ENCODE measurements at places on chromosomes 5 and 9.
A peak's percentile ranks its signal among the peaks of the same experiment; 100 is the strongest.

GRCh38 chr9:131393622-131394463, at the start of gene PRRC2B:
PRRC2B (plus strand) TSS chr9:131394086; CDS start chr9:131430145, 36,059 bp downstream.
- peak; percentile 88 for DNase-seq

DNA sequence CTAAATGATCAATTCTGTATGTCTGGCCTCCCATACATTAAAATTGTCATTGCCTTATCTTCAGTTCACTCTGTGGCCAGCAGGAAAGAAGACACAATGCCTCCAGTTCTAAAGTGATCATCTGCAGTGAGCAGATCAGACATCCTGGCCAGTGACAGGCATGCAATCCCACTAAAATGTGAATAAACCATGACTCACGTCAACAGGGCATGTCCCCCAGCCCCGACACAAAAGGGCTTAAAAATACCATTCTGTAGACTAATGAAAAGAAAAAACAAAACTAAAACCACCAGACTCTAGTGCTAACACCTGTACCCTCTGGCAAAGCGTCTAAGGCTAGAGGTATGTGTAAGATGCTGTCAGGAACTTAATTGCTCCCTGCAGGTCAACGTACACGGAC, 38.5 kb downstream of the DDX31 start:
- no peak for DNase-seq

GRCh38 chr9:134496413-134497282, 145.0 kb upstream of the COL5A1 start:
- DNase-seq, result no peak

- no peak for DNase-seq
Observed at GRCh38 chr9:31799953-31800609, 584.4 kb upstream of the ACO1 start.

DNA sequence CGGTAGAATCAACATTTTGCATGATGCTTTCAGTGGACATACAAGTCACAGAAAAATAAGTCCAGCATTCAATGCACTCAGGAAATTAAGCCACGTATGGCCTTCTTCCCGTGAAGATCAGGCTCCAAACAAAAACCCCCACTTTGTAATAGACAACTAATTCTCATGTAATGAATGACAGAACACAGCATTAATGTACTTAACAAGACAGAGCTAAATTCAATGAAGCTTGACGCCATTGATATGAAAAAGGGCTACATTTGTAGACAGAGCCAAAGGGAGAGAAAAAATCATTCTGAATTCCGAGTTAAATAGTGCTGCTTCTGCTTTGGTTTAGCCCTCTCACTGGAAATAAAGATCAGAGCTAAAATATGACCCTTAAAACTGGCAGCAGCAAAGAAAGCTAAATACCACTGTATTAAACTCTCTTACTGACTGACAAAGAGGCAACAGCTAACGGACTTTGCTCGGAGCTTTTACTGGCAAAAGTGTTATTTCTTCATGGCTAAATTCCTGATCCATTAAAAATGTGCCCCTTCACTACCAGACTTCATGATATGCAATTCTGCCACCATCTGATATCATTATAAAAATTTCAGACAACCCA, 250.5 kb downstream of the BNC2 start:
- DNase-seq, result no peak

DNA sequence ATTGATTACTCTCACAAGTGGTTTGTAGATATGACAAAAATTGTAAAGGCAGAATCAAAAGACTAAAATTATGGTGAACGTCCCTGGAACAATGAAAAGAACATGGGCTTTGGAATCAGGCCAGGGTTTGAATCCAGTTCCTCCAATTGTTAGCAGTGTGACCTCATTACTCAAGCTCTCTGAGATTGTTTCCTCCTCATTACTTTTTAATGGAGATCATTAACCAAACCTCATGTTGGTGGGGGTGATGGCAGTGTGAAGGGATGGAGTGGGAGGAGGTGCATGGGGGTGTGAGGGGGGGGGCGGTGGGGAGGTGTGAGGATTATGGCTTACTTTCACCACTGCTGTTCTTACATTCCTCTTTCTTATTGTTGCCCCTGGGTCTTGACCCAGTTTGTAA, 44.1 kb upstream of the FOXE1 start:
- DNase-seq, result no peak
